Activated T-cell treated with anti-CD3 and anti-CD28 coated beads, Interleukin-2, amount 50 U/mL, for 72 hours (primary cell): ENCODE measurements at places on chromosomes 13 and 19. TPM values are rescaled to one million over a fixed set of nuclear protein-coding genes. Genes with fewer than 3 reads are reported as not detected.

DNA sequence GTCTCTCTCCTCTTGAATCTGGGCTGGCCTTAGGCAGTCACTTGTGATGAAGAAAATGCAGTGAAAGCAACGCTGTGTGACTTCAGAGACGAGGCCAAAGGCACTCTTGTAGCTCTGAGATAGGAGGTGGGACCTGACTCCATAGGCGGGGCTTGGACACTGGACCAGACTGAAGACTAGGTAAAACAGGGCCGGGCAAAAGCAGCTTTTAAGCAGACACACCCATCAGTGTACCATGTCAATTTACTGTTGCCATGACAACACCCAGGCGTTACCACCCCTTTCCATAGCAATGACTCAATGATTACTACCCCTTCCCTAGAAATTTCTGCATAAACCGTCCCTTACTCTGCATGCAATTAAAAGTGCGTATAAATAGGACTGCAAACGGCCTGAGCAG lies 6.6 kb upstream of the EID2 start:
- DNase-seq, result no peak

DNA sequence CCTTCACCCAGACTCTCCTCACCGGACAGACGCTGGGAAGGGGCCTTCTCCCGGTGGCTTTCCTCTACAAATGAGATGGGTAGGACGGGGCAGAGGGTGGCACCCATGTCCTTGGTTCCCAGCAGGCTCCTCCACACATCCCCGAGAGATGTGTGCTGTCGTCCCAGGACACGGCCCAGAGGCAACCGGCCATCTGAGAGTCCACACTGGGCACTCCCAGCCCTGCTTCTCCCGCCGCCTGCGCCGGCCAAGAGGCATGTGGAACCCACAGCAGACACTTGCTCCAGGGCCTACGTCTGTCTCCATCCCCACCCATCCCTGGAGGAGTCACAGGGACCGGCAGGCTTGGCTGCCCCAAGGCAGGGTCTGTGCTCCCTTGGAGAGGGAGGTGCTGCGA lies 179.9 kb downstream of the KDM4B start:
- DNase-seq, result no peak

DNA sequence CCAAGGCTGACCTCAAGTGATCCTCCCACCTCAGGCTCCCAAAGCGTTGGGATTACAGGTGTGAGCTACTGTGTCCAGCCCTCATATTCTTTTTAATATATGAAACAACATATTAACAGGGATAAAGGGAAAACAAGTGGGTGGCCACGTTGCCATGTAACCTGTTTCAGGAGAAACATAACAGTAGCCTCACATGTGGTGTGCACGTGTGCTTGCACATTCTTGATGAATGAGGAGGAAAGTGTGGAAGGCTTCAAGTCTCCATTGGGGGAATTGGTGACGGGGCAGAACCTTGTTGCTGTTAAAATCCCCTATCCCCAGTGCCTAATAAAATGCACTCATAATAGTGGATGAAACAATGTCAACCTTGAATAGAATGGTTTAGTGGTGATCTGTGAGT lies 202.3 kb downstream of the MTUS2 start:
- DNase-seq, result no peak

GRCh38 chr19:42092350-42092749 lies 16.4 kb downstream of the ZNF574 start:
- DNase-seq, result peak; percentile 52

DNA sequence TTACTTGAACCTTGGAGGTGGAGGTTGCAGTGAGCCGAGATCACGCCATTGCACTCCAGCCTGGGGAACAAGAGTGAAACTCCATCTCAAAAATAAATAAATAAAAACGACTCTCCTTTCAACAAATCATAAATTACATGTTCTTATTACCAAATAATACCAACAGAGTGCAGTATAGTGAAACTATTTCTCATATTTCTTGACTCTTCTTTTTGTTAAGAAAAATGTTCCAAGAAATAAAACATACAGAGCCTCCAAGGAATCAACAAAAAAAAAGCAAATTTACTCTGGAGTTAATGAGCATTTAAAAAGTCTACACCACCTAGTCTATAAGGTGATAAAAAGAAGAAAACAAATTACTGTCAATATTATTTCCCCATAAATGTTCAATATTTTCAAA lies 188.8 kb downstream of the KLF12 start:
- no peak for DNase-seq

DNA sequence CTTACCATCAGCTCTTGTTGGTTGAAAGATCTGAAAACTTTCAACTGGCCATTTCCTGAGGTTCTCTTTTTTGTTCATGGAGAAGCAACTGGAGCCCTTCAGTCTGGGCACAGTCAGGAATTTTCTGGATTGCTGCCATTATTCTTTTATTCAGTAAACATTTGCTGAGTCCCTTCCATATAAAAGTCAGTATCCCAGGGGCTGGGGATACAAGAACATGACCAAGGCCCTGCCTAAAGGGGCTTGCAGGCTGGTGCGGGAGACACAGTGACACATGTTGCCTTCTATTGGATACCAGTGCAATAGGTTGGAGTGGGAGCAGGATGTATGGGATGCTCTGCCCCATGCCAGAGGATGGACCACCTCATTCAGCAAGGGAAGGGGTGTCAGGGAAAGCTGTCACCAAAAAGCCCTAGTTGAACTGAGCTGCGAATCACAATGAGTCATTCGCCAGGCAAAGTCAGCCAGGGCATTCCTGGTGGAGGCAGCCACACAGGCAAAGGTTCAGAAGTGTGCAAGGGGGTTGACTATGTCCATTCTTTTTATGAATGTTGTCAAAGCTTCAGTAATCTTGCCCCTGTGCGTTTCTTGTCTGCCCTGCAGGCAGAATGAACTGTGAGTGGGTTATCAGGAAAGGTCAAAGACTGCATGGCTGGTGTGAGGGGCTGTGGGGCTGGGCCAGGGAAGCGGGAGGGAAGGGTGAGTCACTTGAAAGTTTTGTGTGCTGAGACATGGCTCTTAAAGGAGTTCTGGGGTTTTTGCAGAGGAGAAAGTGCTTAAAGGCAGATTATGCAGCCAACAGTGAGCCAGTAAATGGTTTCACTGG lies 395.9 kb downstream of the KCNRG start:
- no peak for DNase-seq

DNA sequence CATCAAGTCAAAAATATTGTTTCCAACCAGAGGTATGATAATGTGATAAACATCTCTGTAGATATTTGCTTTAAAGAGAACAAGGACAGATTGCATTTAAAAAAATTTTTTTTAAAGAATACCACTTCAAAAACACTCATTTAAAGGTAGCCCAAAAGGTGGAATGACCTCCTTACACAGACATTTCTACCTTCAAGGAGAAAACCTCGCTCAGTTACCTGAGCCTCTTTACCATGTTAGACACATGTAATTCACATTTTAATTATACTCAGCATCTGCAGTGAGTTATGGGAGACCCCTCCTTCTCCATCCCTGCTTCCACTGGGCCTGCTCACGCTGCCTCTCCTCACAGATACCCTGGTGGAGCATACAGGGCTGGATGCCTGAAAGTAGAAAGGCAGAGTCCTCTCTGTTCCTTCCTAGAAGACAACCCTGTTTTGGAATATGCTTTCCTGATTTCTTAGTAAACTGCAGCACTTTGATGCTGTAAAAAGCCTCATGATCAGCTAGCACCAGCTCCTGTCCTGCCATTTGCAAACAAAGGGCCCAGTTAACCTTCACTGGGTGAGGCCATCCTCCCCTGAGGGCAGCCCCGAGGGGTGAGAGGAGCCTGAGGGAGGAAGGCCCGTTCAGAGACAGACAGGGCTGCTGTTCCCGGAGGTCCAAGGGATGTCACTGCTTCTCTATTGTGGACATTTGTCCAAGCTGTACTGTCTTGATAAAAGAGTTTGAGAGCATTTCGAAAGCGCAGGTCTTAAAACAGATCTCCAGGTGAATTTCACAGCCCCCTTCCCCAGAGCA lies 117.8 kb downstream of the IRS2 start:
- DNase-seq, result no peak

DNA sequence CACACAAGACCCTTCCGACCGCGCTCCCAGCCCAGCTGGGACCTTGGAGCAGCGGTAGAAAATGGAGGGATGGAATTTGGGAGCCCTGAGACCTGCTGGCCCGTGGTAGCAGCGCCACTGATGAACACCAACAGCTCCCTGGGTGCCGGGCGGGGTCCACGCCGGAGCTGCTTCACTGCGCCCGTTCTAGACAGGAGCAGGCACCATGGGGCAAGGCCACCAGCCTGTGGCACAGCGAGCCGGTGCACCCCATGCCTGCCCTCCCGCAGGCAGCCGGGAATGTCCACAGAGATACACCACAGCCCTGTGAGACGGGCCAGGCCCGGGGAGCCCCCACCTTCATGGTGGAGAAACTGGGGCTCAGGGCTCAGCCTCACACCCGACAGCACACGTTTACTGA lies 9.9 kb upstream of the SHC2 start:
- DNase-seq, result no peak

- DNase-seq, result no peak
Measured at GRCh38 chr13:113855931-113856715, 7.8 kb downstream of the GAS6 start.

DNA sequence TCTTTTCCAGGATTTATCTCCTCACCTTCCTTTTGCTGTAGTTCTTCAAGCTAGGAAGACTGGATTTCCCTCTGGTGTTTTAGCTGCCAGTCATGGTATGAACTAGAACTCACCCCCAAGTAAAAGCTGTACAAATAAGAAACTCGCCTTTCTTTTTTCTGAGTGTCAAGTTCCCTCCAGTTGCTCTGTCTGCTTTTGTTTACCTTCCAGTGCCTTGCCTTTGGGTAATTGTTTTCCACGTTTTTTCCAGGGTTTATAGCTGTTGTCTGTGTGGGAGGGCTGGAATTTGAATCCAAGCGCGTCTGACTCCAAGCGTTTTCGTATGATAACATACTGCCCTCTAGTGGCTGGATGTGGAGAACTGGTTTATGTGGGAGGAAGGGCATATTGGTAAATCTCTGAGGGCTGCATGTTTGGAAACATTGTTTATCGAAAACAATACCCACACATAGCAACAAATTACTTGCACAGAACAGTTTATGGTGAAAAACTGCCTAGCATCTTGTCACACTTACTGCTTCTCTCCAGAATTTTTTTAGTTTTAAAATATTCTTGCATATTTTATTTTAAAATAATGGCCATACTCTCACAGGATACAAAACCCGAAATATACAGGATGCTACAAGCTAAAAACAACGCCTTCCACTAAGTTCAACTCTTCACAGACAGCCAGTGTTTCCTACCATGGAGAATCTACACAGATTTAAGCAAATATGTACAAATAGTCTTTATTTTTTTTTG lies 19.2 kb downstream of the RCN3 start:
- DNase-seq, result peak; percentile 69

GRCh38 chr19:36136964-36137686 lies 2.7 kb upstream of the CAPNS1 start:
- no peak for DNase-seq

GRCh38 chr13:59459972-59460371 lies 703.8 kb downstream of the DIAPH3 start:
- DNase-seq, result no peak

DNA sequence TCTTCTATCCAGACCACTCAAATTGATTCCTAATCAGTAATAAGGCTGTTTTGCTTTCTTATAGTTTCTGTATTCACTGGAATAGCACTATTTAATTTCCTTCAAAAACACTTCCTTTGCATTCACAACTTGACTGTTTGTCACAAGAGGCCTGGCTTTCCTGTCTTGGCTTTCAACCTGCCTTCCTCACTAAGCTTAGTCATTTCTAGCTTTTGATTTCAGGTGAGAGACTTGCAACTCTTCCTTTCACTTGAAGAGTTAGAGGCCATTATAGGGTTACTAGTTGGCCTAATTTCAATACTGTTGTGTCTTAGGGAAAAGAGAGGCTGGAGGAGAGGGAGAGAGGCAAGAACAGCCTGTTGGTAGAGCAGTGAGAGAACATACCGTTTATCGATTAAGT lies 47.0 kb downstream of the SACS start:
- peak; percentile 23 for DNase-seq

- DNase-seq, result no peak
Measured at GRCh38 chr13:34246511-34246910, 428.6 kb downstream of the RFC3 start.

DNA sequence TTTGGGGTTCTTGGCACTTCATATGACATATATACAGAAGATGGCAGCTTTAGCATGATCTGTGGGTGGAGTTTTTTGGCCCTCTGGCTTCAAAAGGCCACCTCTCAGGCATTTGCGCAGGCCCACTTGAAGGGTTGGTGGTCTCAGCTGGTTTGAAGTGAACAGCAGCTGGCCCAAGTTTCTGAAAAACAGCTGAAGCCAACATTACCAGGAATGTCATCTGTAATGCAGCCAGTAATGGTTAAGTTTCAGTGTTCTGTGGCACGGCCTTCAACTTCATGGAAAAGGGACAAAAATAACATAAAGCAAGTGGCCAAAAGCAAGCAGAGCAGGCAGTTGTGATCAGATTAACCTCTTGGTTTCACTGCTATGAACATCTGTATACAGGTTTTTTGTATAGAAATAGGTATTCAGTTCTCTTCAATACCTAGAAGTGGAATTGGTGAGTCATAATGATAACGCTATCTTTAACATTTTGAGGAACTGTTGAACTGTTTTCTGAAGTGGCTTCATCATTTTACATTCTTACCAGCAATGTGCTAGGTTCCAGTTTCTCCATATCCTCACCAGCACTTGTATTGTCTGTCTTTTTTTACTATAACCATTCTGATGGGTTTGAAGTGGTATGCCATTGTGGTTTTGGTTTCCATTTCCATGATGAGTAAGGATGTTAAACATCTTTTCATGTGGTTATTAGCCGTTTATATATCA lies 245.4 kb downstream of the SHISA2 start:
- DNase-seq, result no peak

- no peak for DNase-seq
Measured at GRCh38 chr13:40874138-40874779, 84.8 kb downstream of the SLC25A15 start.

GRCh38 chr13:110923777-110924638 lies 9.1 kb upstream of the ANKRD10 start:
- DNase-seq, result no peak

GRCh38 chr13:94416454-94417080 lies 62.9 kb downstream of the DCT start:
- no peak for DNase-seq

GRCh38 chr13:61695147-61695546 lies 279.5 kb upstream of the PCDH20 start:
- DNase-seq, result no peak

- no peak for DNase-seq
Measured at GRCh38 chr13:113796211-113796963, 37.4 kb downstream of the TMEM255B start.

The HIPK4 gene
- not detected for total RNA-seq

The ZNF816 gene
- 16.2 TPM for total RNA-seq

The ZIC2 gene
- total RNA-seq, result 0.25 TPM

The CGB8 gene
- total RNA-seq, result not detected

The LILRA1 gene
- total RNA-seq, result not detected

The CEACAM8 gene
- total RNA-seq, result not detected

The STARD13 gene
- total RNA-seq, result 1.4 TPM

The IZUMO2 gene
- not detected for total RNA-seq

The KASH5 gene
- 3.0 TPM for total RNA-seq

The CLEC11A gene
- 2.0 TPM for total RNA-seq

The CRX gene
- not detected for total RNA-seq

The TMEM238 gene
- 11.7 TPM for total RNA-seq

The OR1M1 gene
- not detected for total RNA-seq

The IL12RB1 gene
- 13.4 TPM for total RNA-seq

The SUGP2 gene
- 122 TPM for total RNA-seq

The SRRM5 gene
- 1.7 TPM for total RNA-seq

The GARIN5A gene
- not detected for total RNA-seq
